Neural crest cell (in vitro differentiated cells): ENCODE measurements at places on chromosomes 5 and 9. TPM values are rescaled to one million over a fixed set of nuclear protein-coding genes. Genes with fewer than 3 reads are reported as not detected.

DNA sequence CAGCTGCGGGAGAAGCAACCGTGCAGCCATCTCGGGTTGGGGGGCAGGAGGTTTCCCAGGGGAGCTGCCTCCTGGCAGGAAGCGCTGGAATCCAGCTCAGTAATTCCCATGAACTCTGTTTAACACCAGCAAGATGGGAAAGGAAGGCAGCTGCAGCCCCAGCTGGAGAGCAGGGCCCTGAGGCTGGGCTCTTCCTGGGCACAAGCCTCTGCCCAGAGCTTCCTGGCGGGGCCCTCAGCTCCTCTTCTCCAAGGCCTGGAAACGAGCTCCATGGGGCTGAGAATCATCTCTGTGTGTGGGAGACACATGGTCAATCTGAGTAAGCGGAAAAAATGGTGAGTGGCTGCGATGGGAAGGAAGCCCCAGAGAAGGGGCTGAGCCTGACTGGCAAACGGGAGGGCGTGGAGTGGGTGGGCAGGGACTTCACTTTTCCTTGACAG is 6.3 kb downstream of the MRPL36 start:
- DNase-seq = no peak

DNA sequence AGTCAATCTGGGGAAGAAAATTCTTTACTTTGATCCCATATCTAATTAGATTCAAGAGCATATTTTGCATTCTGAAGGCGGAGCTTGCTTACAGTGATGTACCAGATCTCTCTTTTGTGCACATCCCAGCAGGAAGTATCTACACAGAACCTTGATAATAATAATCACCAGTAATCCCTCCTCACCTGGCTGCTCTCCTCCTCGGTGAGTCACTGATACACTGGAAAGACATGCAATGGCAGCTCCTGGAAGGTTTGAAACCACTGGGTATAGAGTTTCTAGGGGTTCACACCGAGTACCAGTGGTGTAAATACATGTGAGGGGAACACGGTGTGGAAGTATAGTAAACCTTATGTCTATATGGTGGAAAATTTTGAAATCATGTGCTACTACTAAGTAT is 205.5 kb upstream of the TARS1 start:
- no peak for DNase-seq

- DNase-seq = no peak
These were observed 296.6 kb upstream of the MPDZ start for GRCh38 chr9:13576101-13576500.

DNA sequence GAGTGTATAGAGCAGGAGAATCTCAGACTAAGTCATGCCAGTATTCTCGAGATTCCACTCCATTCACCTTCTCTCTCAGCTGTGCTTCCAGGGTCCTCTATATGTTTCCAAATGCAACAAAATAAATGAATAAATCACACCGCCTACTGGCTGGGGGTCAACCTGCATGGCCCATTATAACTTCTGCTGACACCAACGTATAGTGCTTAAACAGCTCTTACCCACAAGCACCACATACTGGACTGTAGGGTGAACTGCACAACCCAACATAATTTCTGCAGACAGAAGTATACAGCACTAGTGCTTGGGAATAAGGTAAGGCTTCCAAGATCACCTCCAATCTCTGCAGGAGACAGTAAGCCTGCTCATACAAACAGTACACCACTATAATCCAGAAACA is 33.1 kb upstream of the HTR4 start:
- DNase-seq = no peak

GRCh38 chr5:110932755-110933488 is 138.6 kb upstream of the TSLP start:
- no peak for DNase-seq

GRCh38 chr5:127400539-127400938 is 109.9 kb downstream of the MEGF10 start:
- DNase-seq = no peak

- no peak for DNase-seq
These were observed 624.1 kb downstream of the NR2F1-AS1 start for GRCh38 chr5:92956886-92957285.

- no peak for DNase-seq
These were observed 20.3 kb downstream of the QSOX2 start for GRCh38 chr9:136225366-136225747.

DNA sequence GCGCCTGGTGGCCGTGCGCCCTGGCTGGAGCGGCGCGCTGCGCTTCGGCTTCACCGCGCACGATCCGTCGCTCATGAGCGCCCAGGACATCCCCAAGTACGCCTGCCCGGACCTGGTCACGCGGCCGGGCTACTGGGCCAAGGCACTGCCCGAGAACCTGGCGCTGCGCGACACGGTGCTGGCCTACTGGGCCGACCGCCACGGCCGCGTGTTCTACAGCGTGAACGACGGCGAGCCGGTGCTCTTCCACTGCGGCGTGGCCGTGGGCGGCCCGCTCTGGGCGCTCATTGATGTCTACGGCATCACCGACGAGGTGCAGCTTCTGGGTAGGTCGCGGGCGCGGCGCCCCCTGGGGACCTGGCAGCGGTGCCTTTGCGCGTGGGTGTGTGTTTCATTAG is 28.9 kb downstream of the NEURL1B start:
- DNase-seq = no peak

- no peak for DNase-seq
These were observed 6.8 kb upstream of the RECK start for GRCh38 chr9:36029765-36030528.

DNA sequence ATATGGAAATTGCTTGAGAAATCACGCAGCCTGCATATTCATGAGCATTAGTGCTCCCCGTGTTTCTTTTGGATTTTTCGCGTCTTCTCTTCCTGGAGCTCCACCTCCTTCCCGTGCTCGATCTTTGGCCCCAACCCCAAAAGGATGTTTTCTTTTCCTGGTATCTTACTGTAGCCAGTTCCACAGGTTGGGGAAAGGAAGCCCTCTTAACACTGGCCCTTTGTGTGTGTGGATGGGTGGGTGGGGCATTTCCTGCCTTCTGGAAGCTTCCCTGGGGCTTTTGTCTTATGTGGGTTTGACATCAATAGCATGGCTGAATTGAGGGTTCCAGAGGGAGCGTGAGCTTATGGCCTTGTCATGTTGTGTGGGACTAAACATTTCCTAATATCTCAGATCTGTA is 21.9 kb downstream of the STXBP1 start:
- DNase-seq = no peak

DNA sequence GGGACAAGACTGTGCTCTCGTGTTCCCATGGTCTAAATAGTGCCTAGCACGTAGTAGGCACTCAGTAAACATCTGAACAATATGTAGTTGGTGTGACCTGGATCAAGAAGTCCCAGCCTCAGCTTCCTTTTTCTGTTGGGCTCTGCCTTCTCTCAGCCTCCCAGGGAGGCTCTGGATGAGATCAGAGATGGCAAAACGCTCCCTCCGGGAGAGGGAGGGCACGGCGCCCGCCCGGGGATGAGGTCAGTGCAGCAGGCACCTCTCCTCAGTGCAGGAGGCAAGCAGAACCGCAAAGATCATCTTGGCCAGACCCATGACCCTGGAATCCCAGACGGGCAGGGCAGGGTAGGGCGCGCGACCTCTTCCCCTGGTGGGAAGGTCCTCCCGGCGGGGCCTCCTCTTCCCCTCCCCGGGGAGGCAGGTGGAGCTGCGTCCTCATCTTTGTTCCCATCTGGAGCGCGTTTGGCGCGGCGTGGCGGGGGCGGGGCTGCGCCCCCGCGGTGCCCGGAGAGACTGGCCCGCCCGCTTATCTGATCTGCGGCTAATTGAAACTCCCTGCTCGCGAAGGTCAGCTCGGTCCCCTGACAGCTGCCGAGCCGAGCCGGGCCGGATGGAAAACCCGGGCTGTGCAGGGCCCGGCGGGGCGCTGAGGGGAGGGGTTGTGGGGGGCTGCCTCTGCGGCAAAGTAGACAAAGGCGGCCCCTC is 60.9 kb downstream of the CXXC5 start:
- peak; percentile 63 for DNase-seq

GRCh38 chr5:168432903-168433302 is 53.4 kb upstream of the RARS1 start:
- DNase-seq = no peak

DNA sequence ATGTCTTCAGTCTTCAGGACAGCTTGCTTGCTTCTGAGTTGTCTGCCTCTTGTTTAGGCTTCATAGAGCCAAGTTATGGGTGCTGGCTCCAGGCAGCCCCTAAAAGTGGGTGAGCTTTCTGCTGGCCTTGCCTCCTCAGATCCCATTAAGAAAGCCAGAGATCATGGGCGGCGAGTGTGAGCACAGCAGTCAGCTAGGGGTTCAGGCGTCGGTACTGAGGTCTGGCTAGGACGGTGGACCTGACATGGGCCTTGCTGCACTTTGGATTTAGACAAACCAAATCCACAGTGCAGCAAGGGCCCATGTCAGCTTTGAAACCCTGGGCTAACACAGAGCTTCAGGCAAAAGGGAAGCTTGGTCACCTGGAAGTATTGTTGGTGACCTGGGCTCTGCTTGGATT is 17.6 kb downstream of the PSAT1 start:
- DNase-seq = no peak

GRCh38 chr5:132176987-132177386 is 50.7 kb downstream of the P4HA2 start:
- DNase-seq = no peak

DNA sequence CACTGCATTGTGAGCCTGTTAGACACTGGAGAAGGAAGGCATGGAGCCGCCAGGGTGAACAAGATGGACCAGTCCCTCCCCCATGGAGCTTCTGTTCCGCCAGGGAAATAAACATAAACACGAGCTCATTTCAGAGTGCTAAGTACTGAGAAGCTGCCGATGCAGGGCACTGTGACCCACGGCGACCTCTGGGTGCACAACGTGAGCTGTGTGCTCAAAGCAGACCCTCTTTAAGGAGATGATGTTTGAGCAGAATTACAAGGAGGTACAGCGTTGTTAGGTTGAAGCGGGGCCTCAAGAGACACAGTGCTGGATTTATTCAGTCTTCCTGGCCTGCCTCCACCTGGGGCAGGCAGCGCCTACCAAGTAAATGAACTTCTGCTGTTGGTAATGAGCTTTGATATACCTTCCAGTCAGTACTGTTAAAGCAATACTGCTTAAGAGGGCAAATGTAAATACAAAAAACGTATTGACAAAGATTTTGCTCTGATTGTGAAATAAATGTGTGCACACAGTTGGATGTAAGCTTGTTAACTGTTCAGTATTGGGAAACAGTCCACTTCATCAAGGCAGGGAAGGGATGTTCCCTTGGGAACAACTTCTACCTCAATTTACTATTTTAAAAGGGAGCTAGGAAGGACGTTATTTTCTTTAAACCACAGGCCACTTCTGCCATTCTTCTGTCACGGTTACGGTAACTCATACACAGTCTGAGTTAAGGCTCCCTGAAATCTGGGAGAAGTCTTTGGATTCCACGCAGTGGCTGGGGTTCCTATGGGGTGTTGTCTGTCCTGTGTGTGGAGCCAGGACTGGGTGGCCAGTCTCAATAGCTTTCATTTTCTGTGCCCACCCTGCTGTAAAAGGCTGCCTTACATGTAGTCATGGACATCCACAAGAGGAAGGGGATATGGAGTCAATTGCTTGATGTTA is 48.9 kb upstream of the DMRT1 start:
- no peak for DNase-seq

DNA sequence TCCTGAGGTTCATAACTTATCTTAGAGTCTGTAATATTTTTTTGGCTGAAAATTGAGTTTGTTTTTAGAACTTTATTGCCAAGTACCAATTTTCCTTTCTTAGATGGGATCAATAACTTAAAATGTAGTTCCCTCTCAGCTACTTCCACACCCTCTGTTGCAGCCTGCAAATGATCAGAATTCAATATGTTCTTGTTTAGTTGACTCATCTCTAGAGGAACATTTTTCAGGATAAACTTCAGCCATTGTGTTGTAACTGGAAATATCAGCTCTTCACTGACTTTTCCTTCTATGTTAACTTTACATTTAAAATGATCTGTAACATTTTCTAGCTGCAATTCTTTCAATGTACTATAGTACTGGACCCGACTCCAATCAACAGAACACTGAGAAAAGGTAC is 115.7 kb downstream of the ESM1 start:
- no peak for DNase-seq

DNA sequence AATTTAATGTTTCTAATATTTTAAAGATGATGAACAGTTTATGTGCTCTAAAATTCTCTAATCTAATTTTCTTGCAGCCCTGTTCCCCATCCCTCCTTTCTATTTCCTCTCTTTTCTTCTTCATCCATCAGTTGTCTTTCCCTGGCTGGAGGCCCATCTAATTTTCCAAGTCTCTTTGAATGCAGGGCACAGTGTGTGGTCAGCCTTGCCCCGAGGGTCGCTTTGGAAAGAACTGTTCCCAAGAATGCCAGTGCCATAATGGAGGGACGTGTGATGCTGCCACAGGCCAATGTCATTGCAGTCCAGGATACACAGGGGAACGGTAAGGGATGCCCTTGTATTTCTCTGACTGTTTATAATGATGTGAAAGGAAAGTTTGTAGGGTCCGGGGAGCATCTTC is 111.8 kb downstream of the MEGF10 start:
- no peak for DNase-seq

GRCh38 chr5:90480699-90481098 is 6.0 kb downstream of the POLR3G start:
- DNase-seq = no peak

GRCh38 chr5:175478384-175479124 is at the start of gene SFXN1:
Gene SFXN1 (plus strand): TSS chr5:175478560. CDS start chr5:175492104, 13,544 bp downstream.
- DNase-seq = peak; percentile 70

- no peak for DNase-seq
These were observed 8.7 kb downstream of the CCNJL start for GRCh38 chr5:160303690-160304089.

The FOXD4 gene
- 0.36 and 0.77 TPM in 2 replicates for total RNA-seq

The RNF183 gene
- total RNA-seq = not detected in 2 replicates

The ZNF367 gene
- 13.3 and 15.4 TPM in 2 replicates for total RNA-seq

The PTPN3 gene
- 1.1 and 1.3 TPM in 2 replicates for total RNA-seq

The PCDHB10 gene
- 5.2 and 5.5 TPM in 2 replicates for total RNA-seq

The CXCL14 gene
- not detected in 2 replicates for total RNA-seq

The INSL6 gene
- total RNA-seq = not detected in 2 replicates

The TMC1 gene
- 0.33 and 0.36 TPM in 2 replicates for total RNA-seq

The PAX5 gene
- 18.1 and 19.5 TPM in 2 replicates for total RNA-seq

The PLCXD3 gene
- total RNA-seq = 0.07 and 0.09 TPM in 2 replicates

The ZNF354C gene
- 11.6 and 12.2 TPM in 2 replicates for total RNA-seq

The ABCA1 gene
- total RNA-seq = 6.5 and 6.8 TPM in 2 replicates

The PHF24 gene
- total RNA-seq = 0.63 and 1.2 TPM in 2 replicates
